Activated CD4-positive, alpha-beta T cell treated with anti-CD3 and anti-CD28 coated beads, Interleukin-10, Interleukin-2, amounts not matched to agents 100 ng/mL and 50 ng/mL, durations not matched to agents 16 hours and 8 hours (primary cell): ENCODE measurements at places on chromosomes 13 and 19.

GRCh38 chr19:8654591-8655339, 24.3 kb downstream of the NFILZ start:
- peak; percentile 65 for DNase-seq

- no peak for DNase-seq
These were observed 78.8 kb upstream of the TPP2 start for GRCh38 chr13:102517959-102518358.

DNA sequence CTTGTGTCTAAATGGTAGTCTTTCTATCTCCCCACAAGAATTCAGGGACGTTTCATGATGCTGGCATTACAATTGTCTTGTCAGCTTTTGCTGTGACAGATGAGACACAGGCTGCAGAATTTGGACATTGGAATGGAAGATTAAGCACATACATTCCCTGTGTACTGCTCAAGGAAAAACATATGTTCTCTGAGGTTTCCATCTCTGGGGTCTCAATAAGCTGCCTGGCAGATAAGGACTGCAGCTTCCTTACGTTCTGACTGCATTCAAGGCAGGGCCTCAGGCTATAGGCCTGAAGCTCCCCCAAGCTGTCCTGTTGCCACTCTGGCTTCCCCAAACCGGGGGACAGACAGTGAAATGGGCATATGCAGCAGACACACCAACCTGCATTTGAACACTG, 91.3 kb upstream of the KL start:
- no peak for DNase-seq

DNA sequence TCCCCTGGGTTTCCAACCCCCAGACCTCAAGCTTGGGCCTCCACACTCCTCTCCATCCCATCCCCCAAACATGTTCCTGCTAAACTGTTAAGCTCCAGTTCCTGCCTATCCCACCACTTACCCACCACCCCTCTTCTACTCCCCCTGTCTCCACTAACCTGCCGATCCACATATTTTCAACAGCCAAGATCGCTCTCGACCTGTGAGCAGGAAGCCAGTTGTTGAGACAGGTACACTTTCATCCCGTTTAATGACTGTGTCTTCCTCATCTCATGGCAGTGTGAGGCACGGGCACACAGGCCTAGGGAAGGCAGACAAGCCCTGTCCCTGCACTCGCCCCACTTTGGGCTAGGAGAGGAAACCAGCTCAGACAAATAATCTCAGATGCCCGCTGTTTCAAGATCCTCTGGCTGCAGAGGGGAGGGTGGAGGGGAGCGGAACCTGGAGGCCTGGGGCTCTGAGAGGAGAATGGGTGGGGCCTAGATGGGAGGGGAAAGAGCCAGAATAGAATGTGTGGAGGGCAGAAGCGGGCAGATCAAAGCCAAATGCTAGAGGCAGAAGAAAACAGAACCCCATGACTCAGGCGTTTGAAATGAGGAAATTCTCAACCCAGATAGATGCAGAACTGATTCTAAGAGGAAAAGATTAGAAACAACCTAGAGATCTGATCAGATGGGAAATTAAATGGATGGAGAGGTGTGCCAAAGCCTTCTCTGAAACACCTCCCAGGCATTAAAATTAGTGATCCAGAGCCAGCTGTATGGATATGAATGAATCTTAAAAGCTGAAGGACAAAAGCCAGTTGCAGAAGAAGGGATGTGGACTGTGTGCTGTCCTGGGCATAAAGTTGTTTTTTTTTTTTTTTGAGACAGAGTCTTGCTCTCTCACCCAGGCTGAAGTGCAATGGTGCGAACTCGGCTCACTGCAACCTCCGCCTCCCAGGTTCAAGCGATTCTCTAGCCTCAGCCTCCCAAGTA, 16.9 kb upstream of the CYP2S1 start:
- peak; percentile 16 for DNase-seq

GRCh38 chr19:1522061-1522460, 1.8 kb upstream of the PLK5 start:
- no peak for DNase-seq

- DNase-seq: no peak
These were observed 408.1 kb upstream of the SLITRK1 start for GRCh38 chr13:84290386-84290785.

- DNase-seq: no peak
These were observed 1.0 kb downstream of the DIRAS1 start for GRCh38 chr19:2719920-2720776.

GRCh38 chr19:2779121-2779740, 3.8 kb downstream of the SGTA start:
- DNase-seq: no peak

DNA sequence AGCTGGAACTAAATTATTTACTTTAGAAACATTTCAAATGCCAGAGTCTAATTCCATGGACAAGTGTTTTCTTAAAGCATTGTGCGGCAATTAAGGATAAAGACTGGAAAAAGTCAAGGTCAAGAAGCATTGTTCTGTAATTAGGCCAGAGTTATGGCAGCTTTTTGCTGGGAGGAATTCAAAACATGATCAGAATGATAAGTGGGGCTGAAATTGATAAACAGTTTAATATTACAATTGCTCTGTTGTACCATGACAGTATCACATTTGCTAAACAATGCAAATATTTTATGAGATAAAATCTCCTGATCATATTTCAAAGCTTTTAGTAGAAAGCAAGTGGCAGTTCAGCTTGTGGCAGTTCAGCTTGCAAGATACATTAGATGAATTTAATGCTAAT, 513.7 kb downstream of the GPC6 start:
- no peak for DNase-seq

DNA sequence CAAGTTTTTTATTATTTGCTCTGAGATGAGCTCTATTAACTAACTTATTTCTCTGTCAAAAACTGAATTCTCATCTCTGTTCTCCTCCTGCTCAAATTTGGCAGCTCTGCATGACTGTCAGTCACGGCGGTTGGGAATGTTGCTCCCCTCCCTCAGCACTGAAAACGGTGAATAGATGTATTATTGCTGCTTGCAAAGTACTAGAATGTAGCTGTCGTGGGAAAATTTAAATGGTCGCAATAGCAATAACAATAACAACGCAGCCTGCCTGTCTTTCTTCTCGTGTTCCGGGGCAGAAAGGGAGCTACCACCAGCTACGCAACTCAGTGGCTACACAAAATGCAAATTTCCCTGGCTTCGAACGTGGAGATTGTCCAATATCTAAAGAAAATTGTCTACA, 125.6 kb upstream of the FRY start:
- no peak for DNase-seq

GRCh38 chr13:88162076-88162702, 491.0 kb downstream of the SLITRK5 start:
- no peak for DNase-seq

- no peak for DNase-seq
These were observed 526.6 kb downstream of the KLF12 start for GRCh38 chr13:73607489-73608156.

DNA sequence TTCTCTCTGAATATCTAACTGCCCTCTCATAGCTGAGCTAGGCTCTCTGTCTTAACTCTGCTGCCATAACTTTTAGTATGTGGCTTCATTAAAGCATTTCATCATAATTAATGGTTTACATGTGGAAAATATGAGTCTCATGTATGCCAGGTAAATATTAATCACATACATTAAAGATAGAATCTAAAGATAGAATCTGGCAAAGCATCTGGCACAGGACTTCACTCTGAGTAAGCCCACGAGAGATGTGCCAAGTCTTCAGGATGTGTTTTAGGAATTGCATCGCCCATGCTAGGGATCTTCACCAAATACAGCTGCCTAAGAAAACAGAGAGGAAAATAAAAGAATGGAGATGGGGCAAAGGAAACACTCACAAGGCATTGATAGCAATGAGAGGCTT, 285.8 kb downstream of the DIAPH3 start:
- DNase-seq: no peak

DNA sequence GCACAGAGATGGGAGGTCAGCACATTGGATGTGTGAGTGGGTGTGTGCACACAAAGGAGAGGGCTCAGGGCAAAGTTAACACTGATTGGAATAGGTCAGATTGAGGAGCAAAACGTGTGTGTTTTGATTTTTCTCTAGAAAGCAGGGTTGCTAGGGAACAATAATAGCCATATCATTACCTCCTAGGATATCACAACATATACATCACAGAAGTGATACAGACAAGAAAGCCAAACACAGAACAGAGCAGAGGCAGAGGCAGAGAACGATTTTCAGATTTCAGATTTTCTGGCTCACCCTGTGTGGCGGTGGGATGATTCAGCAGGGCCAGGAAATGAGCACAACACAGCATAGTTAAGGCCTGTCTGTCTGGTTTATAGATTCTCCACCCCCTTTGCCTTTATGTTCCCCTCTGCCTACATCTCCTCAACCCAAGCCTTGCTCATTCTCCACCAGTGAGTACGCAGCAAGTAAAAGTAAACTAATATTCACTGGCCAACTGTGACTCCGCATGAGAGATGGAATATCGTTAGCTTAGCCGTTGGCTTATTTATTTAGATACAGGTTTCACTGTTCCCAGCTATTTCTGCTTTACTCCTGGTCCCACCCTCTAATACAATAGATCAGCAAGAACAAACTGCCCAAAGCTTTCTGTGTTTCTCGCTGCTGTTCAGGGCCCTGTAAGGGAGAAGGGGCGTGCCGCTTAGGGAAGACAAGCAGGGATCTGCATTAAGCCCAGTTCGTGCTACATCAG, 182.7 kb upstream of the TSC22D1 start:
- peak; percentile 30 for DNase-seq

DNA sequence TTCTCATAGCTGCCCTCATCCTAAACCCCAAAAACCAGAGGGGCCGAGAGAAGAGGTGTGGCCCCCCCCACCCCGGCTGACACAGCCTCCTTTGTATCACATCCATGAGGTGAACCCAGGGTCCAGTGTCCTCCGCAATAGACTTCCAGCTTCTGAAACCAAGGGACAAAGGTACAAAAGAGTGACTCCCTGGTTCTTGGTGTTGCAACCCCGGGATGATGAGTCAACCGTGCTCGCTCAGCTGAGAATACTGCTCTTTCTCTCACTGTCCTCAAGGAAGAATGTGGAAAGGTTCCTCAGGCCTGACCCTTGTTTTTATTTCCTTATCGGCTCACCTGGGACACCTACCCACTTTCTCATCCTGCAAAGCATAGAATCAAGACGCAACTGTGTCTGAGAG, 5.5 kb downstream of the SLC15A1 start:
- DNase-seq: no peak

DNA sequence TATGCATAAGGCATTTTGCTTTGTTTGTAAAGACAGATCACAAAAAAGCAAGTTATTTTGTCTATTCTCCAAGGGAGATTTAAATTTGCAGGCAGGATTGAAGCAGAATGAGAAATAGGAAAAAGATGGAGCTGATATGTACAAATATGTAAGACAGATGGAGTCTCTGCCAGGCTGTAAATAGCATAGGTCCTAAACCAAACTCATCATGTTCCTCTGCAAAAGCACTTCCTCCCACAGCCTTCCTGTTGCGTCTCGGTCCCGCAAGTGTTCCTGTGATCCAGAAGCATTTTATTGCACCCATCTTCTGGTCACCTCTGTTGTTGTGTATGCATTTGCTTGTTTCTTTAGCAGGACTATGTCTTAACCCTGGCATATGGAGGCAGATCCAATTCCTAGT, 95.7 kb upstream of the CLDN10 start:
- DNase-seq: no peak

DNA sequence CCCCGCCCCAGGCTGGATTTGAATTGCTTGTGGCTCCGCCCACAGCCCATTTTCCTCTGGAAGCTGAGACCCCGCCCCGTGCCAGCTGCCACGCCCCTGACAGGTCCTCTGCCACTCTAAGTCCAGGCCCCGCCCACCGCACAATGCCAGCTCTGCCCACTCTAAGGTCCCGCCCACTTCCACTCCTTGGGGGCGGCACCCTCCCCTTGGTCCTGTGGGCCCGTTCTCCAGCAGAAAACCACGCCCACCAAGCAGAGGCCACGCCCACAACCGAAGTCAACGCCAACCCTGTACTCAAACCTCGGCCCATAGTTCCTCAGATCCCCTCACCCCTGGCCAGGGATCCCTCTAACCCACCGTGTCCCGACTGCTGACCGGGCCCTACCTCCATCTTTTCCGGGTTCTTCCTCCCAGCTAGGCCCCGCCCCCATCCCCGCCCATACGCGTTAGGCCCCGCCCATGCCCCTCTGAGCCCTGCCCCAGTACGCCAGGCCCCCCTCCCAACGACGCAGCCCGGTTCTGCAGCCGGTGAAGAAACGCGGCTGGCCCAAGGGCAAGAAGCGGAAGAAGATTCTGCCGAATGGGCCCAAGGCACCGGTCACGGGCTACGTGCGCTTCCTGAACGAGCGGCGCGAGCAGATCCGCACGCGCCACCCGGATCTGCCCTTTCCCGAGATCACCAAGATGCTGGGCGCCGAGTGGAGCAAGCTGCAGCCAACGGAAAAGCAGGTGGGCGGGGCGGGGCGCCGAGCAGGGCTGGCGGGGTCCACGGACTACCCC, 1.3 kb downstream of the HMG20B start:
- peak; percentile 97 for DNase-seq

DNA sequence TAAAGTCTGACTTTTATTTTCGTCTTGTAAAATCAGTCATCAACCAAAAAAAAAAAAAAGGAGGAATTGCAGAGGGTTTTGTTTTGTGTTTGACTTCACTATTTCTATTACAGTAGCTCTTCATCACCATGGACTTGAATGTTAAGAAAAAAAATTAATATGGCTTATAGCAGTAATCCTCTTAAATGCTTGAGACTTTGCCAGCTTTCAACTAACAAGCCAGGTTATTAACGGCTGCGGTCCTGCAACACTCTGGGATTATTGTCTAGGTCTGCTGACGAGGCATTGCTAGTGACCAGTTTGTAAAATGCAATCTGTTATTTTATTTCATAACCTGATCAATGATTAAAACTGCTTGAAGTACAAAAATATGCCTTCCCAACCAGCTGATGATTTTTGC, 647.2 kb upstream of the KLHL1 start:
- no peak for DNase-seq

DNA sequence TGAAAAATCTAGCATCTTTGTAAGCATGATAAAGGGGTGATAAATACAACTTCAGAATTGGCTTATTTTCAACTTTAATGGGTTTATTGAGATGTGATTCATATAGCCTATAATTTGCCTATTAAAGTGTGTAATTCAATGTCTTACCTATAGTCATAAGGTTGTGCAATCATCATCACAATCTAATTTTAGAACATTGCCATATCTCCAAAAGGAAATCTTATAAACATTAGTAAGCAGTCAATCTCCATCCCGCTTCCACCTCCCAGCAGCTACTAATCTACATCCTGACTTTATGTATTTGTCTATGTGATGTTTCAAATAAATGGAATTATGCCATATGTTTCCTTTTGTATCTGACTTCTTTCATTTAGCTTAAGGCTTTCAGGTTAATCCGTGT, 145.2 kb upstream of the KLHL1 start:
- DNase-seq: no peak
